ENCODE measurements at places on chromosomes 1 and 21.

- no peak for DNase-seq
These were observed 117.4 kb upstream of the PLPPR5 start for GRCh38 chr1:99122039-99122438.

DNA sequence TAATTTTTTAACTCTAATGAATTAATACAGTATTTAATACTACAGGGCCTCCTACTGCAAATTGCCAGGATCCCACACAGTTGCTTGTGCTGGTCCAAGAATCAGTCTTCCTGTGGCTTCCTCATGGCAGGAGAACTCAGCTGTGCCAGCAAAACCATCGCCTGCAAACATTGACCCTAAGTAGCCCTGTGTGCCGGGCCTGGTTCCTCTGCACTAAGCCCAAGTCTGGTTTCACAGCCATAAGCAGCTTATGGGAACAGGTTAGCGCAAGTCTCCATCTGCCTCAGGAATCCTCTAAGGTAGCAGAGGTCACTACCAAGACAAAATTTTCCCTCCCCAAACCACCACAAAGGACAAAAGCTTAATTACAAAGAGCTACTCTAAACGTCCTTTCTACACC is 216.6 kb downstream of the PLA2G4A start:
- DNase-seq, result no peak

GRCh38 chr1:118785246-118785645 is 202.9 kb downstream of the TBX15 start:
- no peak for DNase-seq

- DNase-seq, result peak; percentile 13
These were observed 235.3 kb upstream of the C1orf105 start for GRCh38 chr1:172185211-172185610.

DNA sequence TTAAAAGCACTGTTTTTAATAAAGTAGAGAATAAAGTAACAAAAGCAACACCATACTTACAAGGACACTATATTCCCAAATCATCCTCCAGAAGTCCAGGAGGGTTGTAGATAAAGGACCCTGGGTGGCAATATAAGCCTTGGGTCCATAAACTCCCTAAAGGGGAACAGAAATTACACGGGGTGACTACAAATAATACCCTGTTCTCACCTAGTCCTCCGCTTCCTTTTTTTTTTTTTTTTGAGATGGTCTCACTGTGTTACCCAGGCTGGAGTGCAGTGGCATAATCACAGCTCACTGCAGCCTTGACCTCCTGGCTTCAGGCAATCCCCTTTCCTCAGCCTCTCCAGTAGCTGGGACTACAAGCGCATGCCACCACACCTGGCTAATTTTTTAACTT is 13.1 kb downstream of the PTPN22 start:
- no peak for DNase-seq

DNA sequence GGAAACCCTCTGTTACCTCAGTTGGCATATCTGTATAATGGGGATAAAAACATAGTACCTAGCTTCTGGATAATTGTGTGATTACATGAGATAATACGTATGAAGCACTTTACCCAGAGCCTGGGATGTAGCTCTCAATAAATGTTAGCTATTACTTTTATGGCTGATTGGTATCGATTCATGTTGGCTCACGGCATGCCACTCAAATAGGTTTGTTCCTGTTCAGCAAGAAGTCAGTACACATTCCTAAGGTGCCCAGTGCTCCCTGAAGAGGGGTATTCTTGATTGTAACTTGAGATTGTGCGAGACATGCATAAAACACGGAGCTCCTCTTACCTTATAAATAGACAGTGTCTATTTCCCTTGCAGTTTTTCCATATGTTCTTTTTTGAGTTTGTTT is 78.5 kb upstream of the GALNT2 start:
- no peak for DNase-seq

GRCh38 chr1:240351690-240352089 is 260.0 kb downstream of the FMN2 start:
- no peak for DNase-seq

GRCh38 chr21:41559658-41560631 is 52.0 kb upstream of the TMPRSS2 start:
- DNase-seq, result no peak

DNA sequence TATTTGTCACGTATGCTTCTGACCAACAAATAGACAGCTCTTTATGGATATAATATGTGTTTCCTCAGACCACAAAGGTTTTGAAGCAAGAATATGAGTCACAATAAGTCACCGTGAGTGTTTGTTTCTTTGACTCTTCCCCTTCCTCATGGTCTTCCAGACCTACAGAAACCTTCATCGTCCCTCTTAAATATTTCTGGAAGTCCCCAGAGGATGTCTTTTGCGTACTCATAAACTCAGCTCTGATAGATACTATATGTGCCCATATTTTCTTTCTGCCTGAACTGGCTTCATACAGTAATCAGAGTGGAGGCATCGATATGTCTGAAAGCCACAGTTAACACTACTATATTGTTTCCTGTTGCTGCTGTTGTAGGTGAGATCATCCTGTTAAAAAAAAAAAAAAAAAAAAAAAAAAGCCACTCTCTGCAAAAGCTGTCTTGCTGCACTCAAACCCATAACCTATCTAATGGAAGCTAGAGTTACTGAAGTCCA is 38.4 kb downstream of the ADAMTS1 start:
- DNase-seq, result no peak

- DNase-seq, result no peak
These were observed 71.0 kb downstream of the UBR4 start for GRCh38 chr1:19138958-19139581.

GRCh38 chr1:239543873-239544272 is 157.5 kb downstream of the CHRM3 start:
- no peak for DNase-seq

GRCh38 chr1:30783256-30783915 is 25.8 kb upstream of the LAPTM5 start:
- DNase-seq, result no peak

- DNase-seq, result no peak
These were observed 46.9 kb downstream of the IL23R start for GRCh38 chr1:67213164-67213563.

DNA sequence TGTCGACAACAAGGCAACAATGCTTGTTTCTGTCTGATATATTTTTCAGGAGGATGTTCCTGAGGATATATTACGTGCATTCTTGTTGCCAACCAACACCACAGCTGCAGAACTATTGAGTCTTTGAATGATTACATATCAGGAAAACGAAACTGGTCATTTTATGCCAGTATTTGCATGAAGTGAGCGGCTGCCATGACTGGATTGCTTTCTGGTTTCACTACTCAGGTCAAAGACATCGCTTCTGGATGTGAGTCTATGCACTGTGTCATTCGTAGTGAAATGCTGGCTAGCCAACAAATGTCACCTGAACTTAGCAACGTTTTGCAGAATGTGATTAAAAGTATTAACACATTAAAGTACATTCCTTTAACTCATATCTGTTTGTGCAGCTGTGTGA is 35.8 kb upstream of the OLFM3 start:
- no peak for DNase-seq

DNA sequence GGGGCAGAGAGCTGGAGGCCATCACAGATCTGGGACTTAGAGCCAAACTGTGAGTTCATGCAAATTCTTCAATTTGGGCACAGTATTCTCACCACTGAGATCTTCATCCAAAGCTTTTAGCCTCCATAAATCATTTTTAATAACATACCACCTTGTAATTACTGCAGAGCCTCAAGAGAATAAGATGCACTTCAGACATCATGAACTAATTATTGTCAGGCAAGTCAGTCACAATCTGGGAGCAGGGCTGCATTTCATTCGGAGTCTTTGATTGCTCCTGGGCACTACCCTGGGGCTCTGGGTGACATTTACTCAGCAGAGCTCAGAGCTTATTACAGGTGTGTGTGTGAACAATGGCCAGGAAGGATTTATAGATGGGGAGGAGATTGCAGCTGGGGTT is 623.7 kb downstream of the PTPRU start:
- DNase-seq, result no peak

DNA sequence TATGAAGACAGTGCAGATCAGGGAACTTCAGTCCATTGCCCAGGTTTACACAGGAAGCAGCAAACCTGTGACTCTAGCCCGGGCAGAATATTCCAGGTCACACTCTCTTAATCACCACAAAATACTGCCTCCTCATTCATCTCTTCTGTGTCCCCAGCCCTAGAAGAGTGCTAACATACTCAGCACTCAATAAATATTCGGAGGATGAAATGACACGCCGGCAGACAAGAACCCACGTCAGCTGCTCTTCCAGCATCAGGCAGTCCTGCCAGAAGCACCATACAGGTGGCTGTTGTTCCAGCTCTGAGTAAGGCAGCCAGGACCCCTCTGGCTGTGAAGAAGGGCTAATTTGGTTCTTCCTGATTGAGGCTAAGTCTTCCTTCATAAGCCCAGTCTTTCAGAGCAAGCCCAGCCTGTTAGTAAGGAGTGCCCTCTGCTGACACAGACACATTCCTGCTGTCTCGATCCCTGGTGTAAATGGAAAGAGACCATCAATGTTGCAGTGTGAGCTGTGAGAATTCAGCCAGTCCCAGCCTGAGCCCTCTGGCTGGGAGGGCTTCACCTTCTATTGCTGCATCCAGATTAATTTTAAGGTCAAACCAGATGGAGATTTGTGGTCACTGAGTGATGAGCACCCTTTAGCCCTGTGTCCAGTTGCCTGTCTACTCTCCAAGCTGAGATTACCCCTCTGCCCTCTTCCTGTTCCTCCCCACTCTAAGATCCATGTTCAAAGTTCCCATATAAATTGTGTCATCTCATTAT is 45.0 kb upstream of the KIRREL1 start:
- DNase-seq, result peak; percentile 41

DNA sequence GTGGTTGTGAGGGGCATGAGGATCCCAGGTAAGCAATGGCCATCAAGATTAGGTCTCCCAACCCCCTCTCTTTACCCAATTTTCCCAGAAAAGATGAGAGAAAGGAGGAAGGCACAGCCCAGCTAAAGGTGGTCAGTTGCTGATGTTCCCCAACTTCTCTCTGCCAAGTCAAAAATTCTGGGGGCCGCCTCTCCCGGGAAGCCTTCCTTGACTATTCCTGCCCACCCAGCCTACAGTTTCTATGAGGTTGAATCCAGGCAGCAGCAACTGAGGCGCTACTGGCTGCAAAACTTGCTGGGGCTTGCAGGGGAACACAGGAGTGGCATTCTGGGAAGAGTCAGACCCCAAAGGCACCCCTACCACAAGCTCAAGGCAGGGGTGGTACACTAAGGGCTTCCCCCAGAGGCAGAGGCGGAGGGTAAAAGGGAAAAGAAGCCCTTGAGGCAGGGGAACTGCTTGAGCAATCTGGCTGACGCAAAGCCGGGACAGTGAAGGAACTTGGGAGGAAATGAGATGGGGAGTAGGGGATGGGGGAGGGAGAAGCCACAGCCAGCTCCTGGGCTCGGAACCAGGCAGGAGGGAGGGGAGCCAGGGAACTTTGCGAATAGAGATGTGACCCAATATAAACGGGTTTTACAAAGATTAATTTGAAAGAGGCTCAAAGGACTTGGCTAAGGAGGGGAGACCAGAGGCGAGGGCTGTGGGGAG is 31.2 kb downstream of the SDC3 start:
- no peak for DNase-seq

GRCh38 chr21:42411197-42411869 is 7.6 kb downstream of the UBASH3A start:
- DNase-seq, result no peak

DNA sequence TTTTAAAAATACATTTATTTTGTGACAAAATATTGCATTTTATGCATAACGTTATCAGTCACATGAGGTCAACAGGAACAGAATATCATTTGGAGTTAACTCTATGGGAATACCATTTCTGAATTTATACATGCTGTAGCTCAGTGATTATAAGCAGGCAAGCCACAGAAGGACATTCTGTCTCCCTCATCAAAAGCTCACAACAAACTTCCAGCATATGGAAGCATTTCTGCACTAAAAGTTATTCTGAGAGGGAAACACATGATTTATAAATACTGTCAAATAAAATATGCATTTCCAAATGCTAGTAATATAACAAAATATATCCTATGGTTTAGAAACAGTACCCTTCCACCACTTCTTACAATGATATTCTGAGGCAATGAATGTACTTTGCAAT is 854.1 kb upstream of the B3GALT2 start:
- no peak for DNase-seq

DNA sequence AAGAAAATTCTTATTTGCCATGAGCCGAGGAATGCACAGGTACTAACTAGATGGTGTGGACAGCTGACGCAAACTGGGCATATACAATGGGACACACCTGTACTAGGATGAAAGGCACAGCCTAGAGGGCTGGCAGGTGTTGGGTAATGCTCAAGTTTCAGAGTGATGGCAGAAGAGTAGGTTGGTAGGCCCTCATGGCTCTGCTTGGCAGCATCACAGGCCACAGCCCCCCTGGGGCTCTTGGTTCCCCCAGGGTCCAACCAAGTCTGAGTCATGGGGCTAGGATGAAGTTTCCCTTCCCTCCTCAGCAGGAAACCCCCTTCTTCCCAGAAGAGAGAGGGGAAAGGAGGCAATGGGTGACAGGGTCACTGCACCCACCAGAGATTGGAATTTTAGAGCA is 35.2 kb downstream of the SPEN start:
- DNase-seq, result no peak

- DNase-seq, result peak; percentile 85
These were observed 10.1 kb downstream of the CFAP45 start for GRCh38 chr1:159889821-159890252.

DNA sequence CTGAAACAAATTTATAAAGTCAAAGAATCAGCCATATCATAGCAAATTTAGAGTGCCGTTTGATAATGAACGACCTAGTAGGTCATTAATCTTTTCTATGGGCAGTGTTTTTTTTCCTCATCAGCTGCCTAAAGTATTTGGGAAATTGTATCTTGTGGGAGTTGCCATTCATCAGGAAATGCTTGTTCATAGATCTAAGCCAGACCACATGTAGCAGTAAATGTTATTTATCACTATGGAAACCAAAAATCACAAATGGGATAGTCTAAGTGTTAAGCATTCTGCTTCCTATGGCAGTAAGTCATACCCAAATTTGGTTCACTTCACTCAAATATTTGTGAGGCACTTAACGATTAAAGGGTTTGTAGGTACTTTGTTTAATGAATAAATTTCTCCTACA is 52.9 kb downstream of the LRRC8D start:
- DNase-seq, result no peak

GRCh38 chr21:28421716-28422524 is 570.8 kb downstream of the LTN1 start:
- DNase-seq, result no peak

GRCh38 chr1:203701606-203702005 is 63.4 kb upstream of the LAX1 start:
- DNase-seq, result no peak

- DNase-seq, result no peak
These were observed 325.9 kb upstream of the AJAP1 start for GRCh38 chr1:4328402-4329071.

Data from GM10248 (cell line).